ENCODE measurements at places on chromosomes 7 and 10. TPM values are rescaled to one million over a fixed set of nuclear protein-coding genes. Genes with fewer than 3 reads are reported as not detected.

LRMDA gene
- not detected for total RNA-seq

DNA sequence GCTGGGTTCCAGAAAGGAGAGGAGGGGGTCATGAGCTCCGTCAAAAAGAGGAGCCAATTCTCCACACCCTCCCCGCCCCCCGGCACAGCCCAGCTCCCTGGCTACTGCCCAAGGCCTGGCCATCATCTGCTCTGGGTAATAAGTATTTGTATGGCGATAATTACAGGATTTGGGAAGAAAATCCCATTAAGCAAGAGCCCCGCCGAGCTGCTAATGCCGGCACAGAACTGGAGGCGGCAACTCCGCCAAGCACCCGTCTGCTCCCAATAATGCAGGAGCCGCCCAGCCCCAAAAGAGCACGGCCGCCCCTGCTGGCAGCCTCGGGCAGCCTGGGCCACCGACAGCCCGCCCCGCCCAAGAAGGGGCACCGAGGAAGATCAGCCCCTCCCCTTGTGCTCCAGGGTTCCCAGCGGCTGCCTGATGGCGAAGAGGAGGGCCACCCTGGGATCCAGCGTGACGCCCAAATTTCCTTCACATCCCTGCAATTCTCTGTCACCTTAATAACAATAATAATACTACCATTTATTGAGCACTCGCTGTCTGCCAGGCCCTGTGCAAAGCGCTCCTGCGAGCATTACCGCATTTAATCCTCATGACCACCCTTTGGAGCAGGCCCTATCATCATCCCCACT, 5.9 kb downstream of the SLIT1 start:
- H3K4me3 ChIP-seq, result no peak overlapping the region
- no peaks in the 10 kb centered on the region for H3K4me1 ChIP-seq
- H3K36me3 ChIP-seq, result no peaks in the 10 kb centered on the region
- no peak for DNase-seq
- H3K27ac ChIP-seq, result no peak overlapping the region

- H3K36me3 ChIP-seq, result peaks cover 2% of the 10 kb centered on the region
- no peaks in the 10 kb centered on the region for H3K27me3 ChIP-seq
- no peak for DNase-seq
- H3K4me1 ChIP-seq, result no peaks in the 10 kb centered on the region
Observed at GRCh38 chr7:102254521-102254920, 32.1 kb upstream of the SH2B2 start.

- no peaks in the 10 kb centered on the region for H3K27me3 ChIP-seq
- H3K4me1 ChIP-seq, result no peaks in the 10 kb centered on the region
- H3K4me3 ChIP-seq, result no peak overlapping the region
- H3K36me3 ChIP-seq, result no peaks in the 10 kb centered on the region
Observed at GRCh38 chr7:94996369-94996768, 89.0 kb downstream of the PPP1R9A start.

GRCh38 chr10:97705006-97705670, 8.4 kb upstream of the MARVELD1 start:
- DNase-seq, result no peak
- H3K27ac ChIP-seq, result no peak overlapping the region
- no peaks in the 10 kb centered on the region for H3K36me3 ChIP-seq
- H3K4me1 ChIP-seq, result no peaks in the 10 kb centered on the region
- H3K27me3 ChIP-seq, result no peaks in the 10 kb centered on the region

DNA sequence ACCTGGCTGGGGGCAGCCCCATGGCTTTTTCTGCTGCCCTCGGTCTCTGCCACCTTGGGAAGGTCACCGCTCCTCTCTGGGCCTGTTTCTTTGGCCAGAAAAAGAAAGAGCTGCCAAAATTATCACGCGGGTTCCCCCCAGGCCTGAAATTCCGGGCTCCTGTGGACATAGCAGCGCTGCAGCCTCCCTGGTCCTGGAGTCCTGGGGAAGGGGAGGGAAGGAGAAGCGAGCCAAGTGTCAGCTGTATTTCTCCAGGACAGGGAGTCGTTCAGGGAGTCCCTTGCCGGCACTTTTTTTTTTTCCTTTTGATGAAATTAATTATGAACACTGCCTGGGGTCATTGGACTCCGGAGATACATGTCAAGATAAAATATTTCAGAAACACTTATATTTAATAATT, 152.3 kb upstream of the GPR26 start:
- no peak overlapping the region for H3K27ac ChIP-seq
- H3K27me3 ChIP-seq, result no peaks in the 10 kb centered on the region
- no peak overlapping the region for H3K4me3 ChIP-seq
- peaks cover 2% of the 10 kb centered on the region for H3K4me1 ChIP-seq
- no peaks in the 10 kb centered on the region for H3K36me3 ChIP-seq

DNA sequence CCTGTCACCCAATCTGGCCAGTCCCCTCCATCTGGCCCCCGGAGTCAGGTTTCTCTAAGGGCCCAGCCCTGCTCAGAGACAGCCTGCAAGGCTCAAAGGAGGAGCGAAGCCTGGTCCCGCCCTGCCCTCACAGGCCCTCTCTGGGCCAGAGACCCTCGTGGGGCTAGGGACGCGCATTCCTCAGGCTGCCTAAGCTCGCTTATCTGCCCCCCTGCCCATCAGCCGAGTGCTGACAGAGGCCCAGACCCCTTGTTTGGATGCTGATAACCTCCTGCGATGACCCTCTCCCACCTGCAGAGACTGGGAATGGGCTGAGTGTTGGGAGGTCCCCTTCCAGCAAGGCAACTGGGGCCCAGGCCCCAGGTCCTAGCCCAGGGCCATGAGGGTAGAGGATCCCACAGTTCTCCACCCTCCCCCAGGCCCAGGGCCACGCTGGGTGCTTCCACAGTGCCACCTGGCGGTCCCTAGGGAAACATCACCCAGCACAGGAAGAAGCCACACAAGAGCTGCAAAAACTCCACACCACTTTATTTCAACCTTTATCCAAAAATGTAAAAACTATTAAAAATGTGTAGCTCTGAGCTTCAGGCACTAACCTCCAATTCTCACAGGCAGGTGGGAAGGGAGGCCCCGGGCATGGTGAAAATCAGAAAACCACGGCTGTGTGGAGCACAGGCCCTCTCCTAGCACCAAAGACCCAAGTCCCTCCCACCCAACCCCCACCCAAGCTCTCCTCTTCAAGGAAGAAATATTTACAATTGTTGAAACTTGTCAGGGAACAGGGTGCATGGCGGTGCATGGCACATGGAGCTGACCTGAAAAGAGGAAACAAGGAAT, 2.2 kb downstream of the NPM3 start:
- peak; percentile 25 for DNase-seq
- no peak overlapping the region for H3K27ac ChIP-seq
- H3K36me3 ChIP-seq, result peaks cover 6% of the 10 kb centered on the region
- peaks cover 2% of the 10 kb centered on the region for H3K27me3 ChIP-seq
- H3K4me1 ChIP-seq, result peaks cover 41% of the 10 kb centered on the region

- no peak for DNase-seq
- no peaks in the 10 kb centered on the region for H3K27me3 ChIP-seq
- H3K4me1 ChIP-seq, result peaks cover 6% of the 10 kb centered on the region
Observed at GRCh38 chr10:1420661-1421362, 316.5 kb downstream of the ADARB2 start.

- H3K4me3 ChIP-seq, result no peak overlapping the region
- H3K27ac ChIP-seq, result no peak overlapping the region
- H3K27me3 ChIP-seq, result no peaks in the 10 kb centered on the region
- no peaks in the 10 kb centered on the region for H3K36me3 ChIP-seq
Observed at GRCh38 chr10:13560597-13560996, 26.2 kb upstream of the PRPF18 start.

PTPRZ1 gene
- total RNA-seq, result not detected

GRCh38 chr7:15845868-15846267, 159.4 kb upstream of the MEOX2 start:
- no peak for DNase-seq
- no peaks in the 10 kb centered on the region for H3K36me3 ChIP-seq
- H3K27ac ChIP-seq, result no peak overlapping the region
- H3K4me3 ChIP-seq, result no peak overlapping the region

GRCh38 chr10:100009283-100009792, 409 bp downstream of the DNMBP start:
- peaks cover 18% of the 10 kb centered on the region for H3K4me1 ChIP-seq
- H3K27ac ChIP-seq, result peak overlapping the region; percentile 67
- H3K36me3 ChIP-seq, result no peaks in the 10 kb centered on the region
- no peaks in the 10 kb centered on the region for H3K27me3 ChIP-seq
- no peak for DNase-seq

DNA sequence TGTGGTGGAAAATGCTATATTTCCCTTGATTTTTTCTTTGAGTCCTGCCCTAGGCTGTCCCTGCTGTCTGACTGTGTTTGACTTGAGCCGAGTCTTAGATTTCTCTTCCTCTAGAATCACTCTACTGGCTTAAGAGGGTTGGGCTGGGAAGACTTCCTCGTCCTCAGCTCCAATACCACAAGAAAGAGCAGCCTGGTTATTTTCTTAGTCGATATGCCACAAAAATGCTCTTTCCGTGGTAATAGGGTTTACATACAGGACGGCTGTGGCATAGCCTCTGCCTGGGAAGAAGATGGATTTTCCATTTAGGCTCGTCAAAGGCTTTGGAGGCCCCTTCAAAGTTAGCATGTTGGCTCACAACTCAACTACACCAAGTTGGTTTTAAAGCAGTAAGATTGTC, 212.0 kb upstream of the IGFBP3 start:
- no peaks in the 10 kb centered on the region for H3K4me1 ChIP-seq
- no peaks in the 10 kb centered on the region for H3K36me3 ChIP-seq
- no peaks in the 10 kb centered on the region for H3K27me3 ChIP-seq
- no peak for DNase-seq
- H3K4me3 ChIP-seq, result no peak overlapping the region

Measured in GM12878 (cell line).